Stromal cell of bone marrow (primary cell): ENCODE measurements at places on chromosomes 11 and 22.

- no peak for DNase-seq
These were observed 40.2 kb upstream of the CFAP300 start for GRCh38 chr11:102006835-102007566.

- DNase-seq: no peak
These were observed 41.3 kb downstream of the NEU3 start for GRCh38 chr11:75029836-75030631.

- no peak for DNase-seq
These were observed 184.5 kb upstream of the CHORDC1 start for GRCh38 chr11:90407350-90407749.

GRCh38 chr11:6565988-6566703 lies 37.3 kb downstream of the RRP8 start:
- no peak for DNase-seq

GRCh38 chr11:122981388-122982264 lies at the start of gene BSX:
TSS of gene BSX (minus strand) at chr11:122981834. CDS start at chr11:122981671, 163 bp downstream.
- no peak for DNase-seq

- no peak for DNase-seq
These were observed 12.8 kb upstream of the NUCB2 start for GRCh38 chr11:17263769-17264168.

- no peak for DNase-seq
These were observed 4.9 kb downstream of the OR10A3 start for GRCh38 chr11:7936615-7937014.

DNA sequence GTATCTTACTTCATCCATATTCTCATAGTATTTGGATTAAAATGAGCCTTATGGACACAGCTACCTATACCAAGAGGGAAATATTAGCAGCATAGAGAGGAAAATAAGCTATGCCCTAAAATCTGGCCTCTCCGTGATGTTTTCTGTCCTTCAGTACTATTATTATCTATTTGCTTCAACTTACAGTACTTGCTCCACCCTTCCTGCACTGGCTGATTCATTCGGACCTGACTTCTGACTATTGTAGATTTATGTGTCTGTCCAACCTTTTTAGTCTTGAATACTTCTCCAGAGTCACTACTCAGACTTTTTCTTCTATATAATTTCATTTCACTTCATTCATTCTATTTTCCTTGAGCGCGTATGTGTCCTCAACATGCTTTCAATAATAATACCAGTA lies 45.1 kb upstream of the SESN3 start:
- no peak for DNase-seq

DNA sequence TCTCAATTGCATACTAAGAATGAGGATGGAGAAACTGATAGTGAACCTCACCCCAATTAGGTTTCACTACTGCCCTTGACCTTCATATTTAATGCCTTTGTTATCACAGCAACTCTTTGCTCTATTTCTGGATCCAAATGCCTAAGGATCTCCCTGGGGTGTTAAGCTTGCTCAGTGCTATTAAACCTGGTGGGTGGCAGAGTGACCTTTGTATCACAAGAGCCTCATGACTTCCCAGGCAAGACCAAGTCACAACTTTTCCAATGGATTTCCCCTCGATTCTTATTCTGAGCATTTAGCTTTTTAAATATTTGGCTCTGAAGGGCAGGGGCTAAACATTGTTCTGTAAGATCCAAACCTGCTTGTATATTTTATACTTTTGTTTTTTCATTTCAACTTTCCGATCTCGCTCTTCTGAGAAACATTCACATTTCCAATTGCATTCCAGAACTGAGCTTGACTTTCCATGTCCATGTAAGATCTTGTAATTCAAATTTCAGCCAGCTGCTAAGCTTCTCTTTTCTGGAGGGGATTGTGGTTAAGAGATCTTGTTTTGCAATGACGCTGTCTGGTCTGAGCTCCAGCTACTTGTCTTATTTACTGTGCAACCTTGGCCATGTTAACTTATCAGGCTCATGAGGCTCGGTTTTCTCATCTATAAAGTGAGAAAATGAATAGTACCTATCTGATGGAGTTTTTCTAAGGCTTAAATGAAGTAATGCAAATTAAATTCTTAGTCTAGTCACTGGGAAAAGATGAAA lies 6.4 kb upstream of the EHF start:
- peak; percentile 65 for DNase-seq

DNA sequence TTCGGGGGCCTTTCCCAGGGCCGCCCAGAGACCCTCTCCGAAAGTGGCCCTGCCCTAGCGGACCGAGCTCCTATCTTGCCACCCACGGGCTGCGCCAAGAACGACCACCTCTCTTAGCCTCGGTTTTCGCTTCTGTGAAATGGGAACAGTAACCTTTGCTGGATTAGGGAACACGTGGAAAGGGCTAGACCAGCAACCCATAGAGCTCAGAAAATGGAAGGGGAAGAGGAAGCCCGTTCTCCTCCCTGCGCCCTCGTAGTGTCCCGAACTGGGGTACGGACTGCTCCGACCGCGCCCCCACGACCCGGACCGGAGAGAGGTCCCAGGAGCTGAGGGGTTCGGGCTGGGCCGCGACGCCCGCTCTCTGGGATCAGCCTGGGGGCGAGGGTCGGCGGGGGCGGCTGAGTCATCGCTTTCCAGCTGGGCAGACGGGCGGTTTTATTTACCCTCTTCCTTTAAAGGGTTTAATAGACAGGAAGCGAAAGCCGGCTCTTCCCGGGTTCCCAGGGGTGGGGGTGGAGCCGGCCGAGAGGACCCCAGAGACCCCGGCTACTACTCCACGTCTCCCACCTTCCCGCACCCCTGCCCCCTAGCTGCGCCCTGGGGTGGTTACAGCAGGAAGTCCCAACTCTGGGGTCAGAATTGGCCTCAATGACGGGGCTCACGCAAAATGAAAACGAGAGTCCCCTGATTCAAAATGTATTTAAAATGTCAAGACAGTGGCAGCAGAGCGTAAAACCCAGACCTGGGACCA lies 907 bp upstream of the PHLDA2 start:
- DNase-seq: no peak

DNA sequence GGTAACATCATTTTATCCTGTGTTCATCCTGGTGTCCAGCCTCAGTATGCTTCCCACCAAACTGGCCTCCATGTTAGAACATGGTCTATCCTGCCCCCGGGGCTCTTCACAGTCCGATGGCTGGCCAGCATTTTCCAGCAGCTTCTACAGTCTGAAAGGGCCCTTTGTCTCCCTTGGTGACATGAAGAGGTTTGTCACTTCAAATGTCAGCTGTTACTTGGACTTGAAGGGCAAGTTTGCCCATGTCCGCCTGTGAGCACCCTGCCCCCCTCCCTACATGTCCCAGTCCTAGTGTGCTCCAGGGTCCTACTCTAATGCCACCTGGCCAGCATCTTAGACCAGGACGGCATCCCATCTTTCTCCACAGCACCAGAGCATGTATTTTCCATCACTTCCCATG lies 24.7 kb downstream of the PATZ1 start:
- DNase-seq: no peak

- no peak for DNase-seq
These were observed 31.0 kb downstream of the IGHMBP2 start for GRCh38 chr11:68934666-68935065.

DNA sequence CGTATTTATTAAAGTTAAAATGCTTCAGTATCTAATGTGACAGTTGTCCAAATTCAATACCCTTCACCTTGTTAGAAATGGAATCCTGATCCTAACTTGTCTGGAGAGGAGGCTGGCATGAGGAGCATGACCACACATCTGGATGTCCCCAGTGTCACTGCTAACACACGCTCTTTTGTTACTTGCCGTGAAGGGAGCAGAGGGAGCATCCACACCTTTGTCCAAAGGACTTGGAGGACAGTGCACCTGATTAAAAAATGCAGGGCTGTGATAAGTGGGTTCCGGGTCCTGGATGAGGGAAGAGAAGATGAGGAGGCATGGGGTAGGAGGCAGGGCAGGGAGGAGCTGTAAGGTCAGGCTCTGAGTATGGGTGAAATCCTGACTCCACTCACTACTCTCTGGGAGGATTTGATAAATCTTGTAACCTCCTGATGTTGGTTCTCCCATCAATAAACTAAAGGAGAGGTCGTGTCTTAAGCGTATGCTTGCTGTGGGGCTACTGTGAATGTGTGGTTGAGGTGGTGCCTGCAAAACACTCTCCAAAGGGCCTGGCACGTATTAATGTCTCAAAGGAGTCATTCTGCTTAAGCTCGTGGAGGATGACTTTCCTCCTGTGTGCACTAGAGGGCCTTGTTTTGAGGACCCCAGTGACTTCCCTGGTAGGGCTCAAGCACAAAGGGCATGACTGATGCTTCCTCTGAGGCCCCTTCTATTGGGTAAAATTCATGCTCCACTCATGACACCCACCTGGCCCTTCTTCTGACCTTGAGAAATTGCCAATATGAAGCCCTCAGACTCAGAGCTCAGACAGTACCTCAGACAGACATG lies 16.8 kb upstream of the IGLL5 start:
- no peak for DNase-seq

GRCh38 chr11:119236891-119237290 lies 30.8 kb downstream of the CBL start:
- no peak for DNase-seq

DNA sequence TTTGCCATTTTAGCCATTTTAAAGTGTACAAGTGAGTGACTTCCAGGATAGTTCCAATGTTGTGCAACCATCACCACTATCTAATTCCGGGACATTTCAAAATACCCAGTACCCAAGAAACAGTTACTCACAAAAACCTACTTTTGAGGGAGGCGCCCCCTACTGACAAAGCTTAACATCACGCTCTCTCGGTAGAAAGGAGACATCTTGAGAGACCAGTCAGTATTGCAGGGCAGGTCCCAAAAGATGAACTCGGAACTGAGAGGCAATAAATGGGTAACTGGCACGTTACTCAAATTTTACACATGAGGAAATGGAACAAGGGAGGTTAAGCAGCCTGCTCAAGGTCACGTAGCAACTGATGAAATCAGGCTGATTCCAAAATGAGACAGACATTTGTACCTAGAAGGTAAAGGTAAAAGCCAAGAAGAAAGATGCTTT lies 50.0 kb upstream of the POU2AF1 start:
- peak; percentile 47 for DNase-seq

DNA sequence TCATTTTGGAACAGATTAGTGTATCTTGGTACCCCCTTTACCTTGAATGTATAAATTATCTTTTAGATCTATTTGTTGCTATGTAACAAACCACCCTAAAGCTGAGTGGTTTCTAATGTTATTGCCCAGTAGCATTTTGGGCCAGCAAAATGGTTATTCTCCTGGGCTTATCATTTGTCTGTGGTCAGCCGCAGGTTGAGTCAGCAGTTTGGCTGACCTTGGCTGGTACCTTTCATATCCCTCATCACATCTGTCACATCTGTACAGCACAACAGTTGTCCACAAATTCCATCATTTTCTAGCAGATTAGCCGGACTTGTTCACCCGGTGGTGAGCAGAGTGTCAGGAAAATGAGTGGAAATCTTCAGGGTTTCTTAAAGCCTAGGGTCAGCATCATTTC lies 588.5 kb upstream of the ARHGAP42 start:
- no peak for DNase-seq

DNA sequence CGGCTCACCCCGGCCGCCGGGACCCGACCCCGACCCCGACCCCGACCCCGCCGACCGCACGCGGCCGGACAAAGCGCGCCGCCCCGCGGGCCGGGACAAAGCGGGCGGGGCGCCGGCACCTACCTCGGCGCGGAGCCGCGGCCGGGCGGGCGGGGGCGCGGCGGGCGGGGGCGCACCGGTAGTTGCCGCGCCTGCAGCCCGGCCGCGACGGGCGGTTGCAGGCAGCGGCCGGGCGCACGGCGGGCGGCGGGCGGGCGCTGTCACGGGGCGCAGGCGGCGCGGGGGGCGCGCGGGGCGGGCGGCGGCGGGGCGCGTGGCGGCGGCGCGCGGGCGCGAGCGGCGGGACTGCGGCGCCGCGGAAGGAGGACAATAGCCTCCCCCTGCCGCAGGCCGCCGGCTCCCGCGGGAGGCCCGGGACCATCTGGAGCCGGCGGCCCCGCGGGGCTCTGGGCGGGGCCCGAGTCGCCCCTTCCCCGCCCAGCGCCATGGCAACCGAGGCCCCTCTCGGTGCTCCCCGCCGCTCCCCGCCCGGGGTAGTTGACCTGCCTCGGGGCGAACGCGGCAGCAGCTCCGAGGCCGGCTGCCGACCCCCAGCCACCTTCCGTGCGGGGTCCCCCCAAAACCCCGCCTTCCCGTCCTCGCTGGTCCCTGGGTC lies 851 bp downstream of the SPTBN2 start:
- no peak for DNase-seq

DNA sequence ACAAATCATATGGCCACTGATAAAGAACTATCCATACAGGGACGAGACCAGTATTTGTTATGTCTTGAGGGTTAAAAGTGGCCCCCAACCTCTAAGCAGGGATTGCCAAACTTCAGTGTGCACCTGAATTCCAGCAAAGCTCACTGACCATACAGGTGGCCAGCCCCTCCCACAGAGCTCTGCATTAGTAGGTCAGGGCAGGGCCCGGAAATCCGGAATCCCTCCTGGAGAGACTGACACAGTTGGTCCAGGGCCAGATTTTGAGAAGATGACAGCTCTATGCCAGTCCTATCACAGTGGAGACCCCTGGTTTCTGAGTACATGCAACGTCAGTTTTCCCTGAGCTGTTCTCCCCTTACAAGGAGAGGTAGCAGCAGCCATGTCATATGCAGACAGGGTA lies 20.8 kb downstream of the VPS37C start:
- DNase-seq: no peak

- DNase-seq: no peak
These were observed 13.0 kb downstream of the RTN4RL2 start for GRCh38 chr11:57473285-57473841.

DNA sequence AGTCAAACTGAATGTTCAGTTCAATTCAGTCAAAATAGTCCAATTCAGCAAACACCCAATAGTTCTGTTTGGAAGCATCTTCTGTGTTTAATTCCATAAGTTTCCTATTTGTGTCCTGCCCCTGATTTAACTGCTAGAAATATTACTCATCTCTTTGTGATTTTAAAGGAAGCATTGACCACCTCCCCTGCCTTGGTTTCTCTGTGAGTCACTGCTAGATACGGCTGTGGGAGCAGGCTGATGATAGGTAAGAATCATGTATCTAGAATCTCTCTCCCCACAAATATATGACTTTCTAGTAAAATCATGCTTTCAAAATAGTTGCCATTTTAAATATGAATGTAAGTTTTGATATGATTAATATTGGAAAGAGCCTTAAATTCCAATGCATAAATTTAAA lies 888.5 kb downstream of the NTM start:
- DNase-seq: no peak

- DNase-seq: no peak
These were observed 124.7 kb upstream of the CCDC90B start for GRCh38 chr11:83410605-83411565.

DNA sequence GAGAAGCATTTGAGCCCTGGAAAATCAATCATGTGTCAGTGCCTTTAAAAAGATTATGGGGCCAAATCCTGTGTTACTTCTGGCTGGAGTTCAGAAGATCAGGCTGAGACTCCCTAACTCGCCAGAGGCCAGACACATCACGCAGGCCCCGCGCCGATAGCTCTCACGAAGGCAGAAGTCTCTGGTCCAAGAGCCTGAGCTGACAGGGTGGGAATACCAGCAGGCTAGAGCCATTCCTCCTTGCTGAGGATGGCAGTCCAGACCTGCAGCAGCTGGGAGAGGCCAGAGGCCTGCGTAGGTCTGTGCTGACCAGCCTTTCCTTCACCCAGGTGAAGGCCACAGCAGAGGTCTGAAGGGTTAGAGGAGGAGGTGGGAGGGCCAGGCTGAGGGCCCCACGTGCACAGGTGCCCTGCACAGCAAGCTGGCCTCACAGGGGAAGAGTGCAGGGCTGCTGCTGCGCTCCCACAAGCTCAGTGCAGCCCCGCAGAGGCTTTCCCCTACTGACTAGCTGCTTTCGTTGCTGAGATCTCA lies 52.9 kb downstream of the ST14 start:
- DNase-seq: no peak
